ENCODE measurements at places on chromosomes 5 and 9.

GRCh38 chr5:76801803-76802195 is 17.0 kb upstream of the F2RL1 start:
- DNase-seq, result no peak

- no peak for DNase-seq
These were observed 192.7 kb downstream of the DAB2IP start for GRCh38 chr9:121844098-121844497.

DNA sequence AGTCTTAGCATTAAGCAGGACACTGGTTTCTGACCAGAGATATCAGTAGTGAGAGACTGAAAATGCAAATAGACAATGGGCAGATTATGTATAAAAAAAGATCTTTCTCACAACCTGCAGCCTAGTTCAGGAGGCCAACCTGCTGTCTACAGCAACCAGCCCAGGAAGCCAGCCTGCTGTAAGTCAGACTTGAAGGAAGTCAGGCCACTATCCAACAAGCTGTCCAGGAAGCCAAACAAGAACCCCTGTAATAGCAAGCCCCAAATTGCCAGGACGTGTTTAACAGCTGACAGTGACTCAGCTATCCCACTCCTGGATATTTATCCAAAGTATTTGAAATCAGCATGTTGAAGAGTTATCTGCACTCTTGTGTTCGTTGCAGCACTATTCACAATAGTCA is 121.8 kb upstream of the SPIN1 start:
- no peak for DNase-seq

DNA sequence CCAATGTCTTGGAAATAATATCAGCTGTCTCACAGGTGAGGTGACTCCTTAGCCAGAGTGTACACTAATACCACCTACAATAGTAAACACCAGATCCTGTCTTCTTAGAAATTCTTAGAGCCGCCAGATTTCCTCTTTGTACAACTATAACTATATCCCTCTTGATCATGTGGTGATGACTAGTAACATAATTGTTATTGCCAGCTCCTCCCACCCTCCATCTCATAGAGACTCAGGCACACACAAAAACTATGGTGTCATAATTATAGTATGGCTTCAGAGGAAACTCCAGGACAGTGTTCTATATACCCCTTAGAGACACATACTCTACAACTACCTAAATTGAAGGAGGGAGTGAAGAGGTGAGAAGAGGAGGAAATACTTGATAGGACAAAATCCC is 33.1 kb downstream of the PGGT1B start:
- no peak for DNase-seq

GRCh38 chr9:106486685-106487084 is 376.3 kb upstream of the ZNF462 start:
- DNase-seq, result no peak

- DNase-seq, result no peak
These were observed 183.3 kb downstream of the DIRAS2 start for GRCh38 chr9:90459321-90459720.

GRCh38 chr5:93909356-93909755 is 168.0 kb upstream of the POU5F2 start:
- no peak for DNase-seq

DNA sequence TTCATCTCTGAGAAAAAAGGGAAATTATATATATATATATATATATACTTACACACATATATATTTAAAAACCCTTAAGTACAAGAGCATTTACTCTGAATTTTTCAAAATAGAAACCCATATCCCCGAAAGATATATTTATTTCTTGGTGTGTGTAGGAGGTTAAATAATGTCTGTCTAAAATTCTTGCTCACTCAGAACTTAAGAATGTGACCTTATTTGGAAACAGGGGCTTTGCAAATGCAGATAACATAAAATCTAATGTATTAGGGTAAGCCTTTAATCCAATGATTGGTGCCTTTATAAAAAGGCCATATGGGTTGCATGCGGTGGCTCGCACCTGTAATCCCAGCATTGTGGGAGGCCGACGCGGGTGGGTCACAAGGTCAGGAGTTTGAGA is 517.3 kb upstream of the TLE4 start:
- DNase-seq, result no peak

DNA sequence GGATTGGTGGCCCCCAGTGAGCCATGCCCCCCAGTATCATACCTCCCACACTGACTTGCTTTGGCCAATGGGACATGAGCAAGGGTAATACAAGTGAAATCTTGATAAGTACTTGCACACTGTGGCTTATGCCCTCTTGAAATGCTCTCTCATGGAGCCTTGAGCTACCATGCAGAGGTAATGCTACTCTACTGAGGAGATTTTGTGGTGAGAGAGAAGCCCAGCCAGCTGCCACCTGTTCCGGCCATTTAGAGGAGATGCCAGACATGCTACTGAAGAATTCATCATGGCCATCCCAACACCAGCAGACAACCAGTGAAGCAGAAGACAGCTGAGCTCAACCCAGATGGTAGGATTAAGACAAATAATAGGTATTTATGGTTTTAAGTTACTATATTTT is 299.5 kb downstream of the MEF2C start:
- no peak for DNase-seq

DNA sequence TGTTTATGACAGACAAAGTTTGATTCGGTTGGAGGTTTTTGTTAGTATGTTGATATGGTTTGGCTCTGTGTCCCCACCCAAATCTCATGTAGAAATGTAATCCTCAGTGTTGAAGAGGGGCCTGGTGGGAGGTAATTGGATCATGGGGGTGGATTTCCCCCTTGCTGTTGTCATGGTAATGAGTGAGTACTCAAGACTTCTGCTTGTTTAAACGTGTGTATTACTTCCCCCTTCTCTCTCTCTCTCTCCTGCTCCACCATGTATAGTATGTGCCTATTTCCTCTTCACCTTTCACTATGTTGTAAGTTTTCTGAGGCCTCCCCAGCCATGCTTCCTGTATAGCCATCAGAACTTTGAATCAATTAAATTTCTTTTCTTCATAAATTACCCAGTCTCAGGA is 415.1 kb downstream of the HCN1 start:
- DNase-seq, result no peak

GRCh38 chr9:89458768-89459496 is 39.0 kb downstream of the SEMA4D start:
- DNase-seq, result no peak

DNA sequence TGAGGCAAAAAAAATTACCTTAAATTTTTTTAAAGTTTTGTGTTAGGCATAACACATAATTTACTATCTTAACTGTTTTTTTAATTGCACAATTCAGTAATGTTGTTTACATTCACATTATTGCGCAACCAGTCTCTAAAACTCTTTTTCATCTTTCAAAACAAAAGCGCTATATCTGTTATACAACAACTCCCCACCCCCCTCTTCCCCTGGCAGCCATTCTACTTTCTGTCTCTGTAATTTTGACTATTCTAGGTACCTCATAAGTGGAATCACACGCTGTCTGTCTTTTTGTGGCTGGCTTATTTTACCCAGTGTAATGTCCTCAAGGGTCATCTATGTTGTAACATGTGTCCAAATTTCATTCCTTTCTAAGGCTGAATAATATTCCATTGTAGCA is 241.5 kb upstream of the DMRT1 start:
- no peak for DNase-seq

DNA sequence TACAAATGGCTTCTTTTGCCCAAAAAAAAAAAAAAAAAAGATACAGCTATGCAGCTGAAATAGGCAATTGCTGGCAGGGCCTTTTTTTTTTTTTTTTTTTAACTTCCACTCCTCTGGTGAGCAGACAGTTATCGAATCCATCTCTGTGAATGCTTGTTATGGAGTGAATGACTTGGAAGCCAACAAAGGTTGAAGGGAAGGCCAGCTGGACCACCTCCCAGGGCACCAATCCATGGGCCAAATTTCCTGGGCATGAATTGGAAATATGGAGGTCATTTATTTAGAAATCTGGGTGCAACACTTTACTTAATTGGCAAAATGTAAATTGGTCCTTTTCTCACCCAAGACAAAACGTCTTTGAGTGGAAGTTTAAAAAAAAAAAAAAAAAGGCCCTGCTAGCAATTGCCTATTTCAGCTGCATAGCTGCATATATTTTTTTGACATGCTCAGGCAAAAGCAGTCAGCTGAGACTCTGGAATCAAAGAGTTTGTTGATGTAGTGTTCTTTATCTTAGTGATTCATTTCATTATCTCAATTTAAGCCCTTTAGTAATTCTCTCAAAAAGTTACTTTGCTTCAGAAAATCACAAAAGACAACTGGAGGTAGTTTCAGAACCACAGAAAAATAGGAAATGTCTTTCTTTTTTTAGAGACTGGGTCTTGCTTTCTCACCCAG is 392.2 kb upstream of the KLF4 start:
- DNase-seq, result no peak

DNA sequence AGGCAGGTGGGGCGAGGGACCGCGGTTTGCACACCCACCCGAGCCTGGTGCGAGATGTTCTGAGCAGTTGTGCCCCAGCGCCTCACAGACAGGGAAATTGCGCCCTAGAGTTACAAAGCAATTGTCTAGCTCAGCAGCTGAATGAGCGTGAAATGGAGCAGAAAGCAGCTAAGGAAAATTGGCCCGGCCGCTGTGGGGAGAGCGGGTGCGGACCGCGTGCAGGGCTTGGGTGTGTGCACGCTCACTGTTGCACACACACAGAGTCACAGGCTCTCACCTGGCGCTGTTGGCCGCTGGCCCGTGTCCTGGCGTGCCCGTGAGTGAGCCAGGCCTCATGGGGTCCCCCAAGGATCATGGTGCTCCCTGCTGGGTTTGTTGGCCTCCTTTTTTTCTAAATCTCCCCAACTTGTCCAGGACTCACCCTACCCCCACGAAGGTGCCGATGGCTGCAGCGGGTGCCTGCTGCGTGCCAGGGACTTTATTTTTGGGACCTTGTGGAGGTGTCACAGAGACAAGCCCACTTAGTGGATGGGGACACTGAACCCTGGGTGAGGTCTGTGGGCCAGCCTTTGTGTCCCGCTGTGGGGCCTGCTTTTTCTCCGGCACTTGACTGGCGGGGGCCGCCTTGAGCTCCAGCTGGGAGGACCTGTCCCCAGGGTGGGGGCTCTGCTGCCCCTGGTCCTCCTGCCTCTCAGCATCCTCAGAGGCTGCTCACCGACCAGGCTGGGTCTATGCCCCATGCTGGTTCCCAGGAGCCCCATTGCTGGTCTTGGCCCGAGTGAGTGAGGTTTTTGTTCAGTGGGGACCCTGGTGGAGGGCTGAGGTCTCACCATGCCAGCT is 5.2 kb downstream of the RXRA start:
- no peak for DNase-seq

DNA sequence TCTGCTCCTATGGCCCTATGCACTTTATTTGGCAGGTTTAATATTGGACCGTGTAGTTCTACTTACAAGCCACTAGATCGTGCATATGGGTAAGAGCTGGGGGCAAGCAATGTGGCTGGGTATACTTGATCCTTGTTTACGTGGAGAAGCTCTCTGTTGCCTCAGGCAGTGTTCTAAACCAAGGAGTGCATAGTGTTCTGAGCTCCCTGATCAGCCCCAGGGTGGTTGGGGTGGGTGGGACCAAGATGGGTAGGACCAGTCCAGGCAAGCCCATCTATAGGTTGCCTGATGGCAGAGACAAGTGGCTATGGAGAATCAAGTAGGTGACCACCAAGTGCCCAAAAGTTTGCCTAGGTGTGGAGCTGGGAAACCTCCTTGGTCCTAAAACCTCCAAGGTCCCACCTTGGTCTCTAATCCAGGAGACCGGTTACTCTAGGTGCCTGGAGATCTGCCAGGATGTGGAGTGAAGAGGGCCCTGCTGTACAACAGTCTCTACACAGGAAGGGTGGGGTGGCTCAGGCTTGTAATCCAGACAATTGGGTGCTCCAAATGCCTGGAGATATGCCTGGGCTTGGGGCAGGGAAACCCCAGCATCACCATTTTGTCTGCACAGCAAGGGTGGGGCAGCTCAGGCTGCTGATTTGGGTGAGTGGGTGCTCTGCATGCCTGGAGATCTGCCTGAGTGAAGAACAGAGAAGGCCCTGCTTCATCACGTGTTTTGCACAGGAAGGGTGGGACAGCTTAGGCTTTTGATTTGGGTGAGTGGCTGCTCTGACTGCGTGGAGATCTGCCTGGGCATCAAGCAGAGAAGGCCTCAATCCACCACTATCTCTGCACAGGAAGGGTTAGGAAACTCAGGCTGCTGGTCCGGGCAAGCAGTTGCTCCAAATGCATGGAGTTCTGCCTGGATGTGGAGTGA is 659.8 kb downstream of the TLE4 start:
- peak; percentile 24 for DNase-seq

- no peak for DNase-seq
These were observed 1.5 kb downstream of the GAS1 start for GRCh38 chr9:86945728-86946200.

GRCh38 chr9:121599872-121600585 is 51.4 kb upstream of the DAB2IP start:
- DNase-seq, result no peak

DNA sequence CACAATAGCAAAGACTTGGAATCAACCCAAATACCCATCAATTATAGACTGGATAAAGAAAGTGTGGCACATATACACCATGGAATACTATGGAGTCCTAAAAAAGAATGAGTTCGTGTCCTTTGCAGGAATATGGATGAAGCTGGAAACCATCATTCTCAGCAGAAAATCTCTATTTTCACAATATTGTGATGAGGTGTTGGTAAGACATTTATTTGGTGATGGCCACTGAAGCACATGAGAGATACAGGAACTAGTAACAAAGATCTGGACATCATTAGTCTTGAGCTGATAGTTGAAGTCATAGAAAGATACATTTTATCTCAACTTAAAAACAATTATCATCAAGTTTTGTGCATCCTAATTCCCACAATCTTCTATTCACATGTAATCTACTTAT is 70.6 kb downstream of the RAB3C start:
- no peak for DNase-seq

DNA sequence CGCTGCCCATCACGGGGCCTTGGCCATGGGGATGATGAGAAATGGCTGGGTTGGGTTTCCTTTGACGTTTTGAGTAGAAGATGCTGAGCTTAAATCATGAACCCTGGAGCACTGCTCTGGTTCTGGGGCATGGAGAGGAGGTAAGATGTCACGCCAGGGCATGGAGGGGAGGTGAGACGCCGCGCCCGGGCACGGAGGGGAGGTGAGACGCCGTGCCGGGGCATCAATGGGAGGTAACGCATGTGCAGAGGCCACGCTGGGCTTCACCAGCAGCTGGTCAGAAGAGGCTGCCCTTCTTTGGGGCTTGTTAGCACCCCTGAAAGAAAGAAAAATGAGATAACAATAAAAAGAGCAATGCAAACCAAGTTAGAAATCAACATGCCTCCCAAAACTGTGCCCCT is 322.5 kb upstream of the IRX4 start:
- DNase-seq, result no peak

GRCh38 chr5:172558076-172558976 is 82.7 kb upstream of the NEURL1B start:
- DNase-seq, result no peak

GRCh38 chr5:161372682-161373344 is 173.7 kb downstream of the GABRB2 start:
- DNase-seq, result no peak

GRCh38 chr5:75091597-75091996 is 39.2 kb upstream of the GCNT4 start:
- no peak for DNase-seq
